Myocyte (in vitro differentiated cells): ENCODE measurements at places on chromosomes 11 and 22.

DNA sequence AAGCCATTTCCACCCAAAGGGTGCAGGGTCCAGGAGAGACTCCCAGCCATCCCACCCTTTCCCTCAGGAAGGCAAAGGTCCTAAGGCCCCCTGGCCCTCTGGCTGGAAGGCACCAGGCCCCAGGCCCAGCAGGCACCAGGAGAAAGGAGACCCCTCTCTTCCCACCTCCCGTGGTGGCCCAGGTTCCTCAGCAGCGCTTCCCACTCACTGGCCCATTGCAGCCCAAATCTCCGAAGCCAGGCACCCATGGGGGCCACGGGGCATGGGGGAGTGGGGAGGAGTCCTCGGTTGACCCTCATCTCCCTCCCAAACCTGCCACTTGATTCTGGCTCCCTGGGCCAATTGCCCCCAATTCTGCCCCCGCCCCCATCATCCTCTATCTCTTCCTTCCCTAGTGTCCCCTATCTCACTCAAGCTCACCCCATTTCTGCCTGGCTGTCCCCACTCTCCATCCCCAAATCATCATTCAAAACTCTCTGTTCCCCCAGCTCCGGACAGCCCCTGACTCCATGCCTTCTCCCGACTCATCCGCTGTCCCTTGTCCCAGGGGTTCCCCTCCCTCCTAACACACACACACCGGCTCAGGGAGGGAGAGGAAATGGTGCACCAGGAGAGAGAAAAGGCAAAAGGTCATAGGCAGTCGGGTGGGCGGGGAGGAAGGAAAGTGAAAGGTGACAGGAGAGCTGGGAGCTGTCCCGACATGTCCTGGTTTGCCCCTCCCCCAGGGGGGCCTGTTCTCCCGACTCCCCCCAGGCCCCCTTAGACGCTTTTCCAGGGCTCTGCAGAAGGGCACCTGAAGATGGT, 1.2 kb downstream of the LIF start:
- DNase-seq: no peak

- DNase-seq: no peak
Observed at GRCh38 chr22:44881624-44882023, 128.2 kb downstream of the PHF21B start.

DNA sequence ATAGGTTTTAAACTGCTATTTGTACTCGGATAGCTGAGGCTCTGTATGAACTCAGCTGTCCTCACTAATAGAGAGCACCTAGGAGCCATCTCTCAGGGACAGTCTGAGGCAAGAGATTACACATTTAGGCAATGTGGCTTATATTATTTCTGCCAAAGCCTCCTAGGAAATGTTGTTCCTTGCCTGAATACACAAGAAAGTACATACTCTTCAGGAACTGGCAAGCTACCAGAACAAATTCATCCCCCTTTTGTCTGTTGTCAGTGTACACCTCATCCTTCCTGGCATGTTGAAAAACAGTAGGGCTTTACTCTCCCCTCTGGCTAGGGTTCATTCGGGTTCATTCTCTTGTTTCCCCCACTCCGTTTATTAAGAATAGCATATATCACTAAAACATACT, 615.9 kb upstream of the FAT3 start:
- DNase-seq: no peak

GRCh38 chr11:114308689-114309089, 12.5 kb downstream of the NNMT start:
- no peak for DNase-seq

GRCh38 chr11:120666121-120666639, 154.6 kb downstream of the GRIK4 start:
- no peak for DNase-seq

DNA sequence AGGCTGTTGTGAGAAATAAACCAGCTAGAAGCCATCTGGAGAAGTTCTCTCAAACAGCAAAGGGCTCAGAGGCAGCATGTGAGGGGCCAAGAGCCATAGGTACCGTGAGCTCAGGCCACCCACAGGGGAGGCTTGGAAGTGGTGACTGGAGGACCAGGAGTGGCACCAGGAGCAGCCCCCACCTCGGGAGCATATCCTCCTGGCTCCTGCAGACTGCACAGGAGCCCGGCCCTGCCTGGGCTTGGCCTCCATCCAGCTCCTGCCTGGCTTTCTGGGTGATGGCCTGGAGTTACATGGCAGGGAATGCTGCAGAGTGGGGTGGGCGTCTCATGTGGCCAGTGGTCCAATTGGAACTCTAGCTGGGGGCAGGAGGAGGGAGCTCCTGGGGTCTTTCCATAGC, 4.2 kb upstream of the MPPED1 start:
- DNase-seq: no peak

DNA sequence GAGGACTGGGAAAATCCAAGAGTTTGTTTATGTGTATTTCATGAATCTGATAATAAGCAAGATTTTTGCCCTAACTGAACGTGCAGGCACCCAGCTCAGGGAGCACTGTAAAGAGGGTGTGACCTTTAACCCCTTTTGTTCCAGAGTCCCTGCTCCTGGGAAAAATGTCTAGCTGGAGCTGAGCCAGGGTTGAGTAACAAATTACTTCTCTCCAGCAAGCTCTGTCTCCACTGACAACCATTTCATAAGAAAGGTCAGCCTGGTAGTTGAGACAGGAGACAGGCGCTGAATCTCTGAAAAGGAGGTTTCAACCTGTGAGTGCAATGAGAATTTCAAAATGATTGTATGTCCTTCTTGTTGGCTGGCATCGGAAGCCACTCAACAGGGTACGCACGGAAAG, 156.4 kb upstream of the NARS2 start:
- DNase-seq: no peak

GRCh38 chr22:27772081-27772983, 29.2 kb downstream of the MN1 start:
- no peak for DNase-seq

GRCh38 chr22:20116376-20116950, 559 bp downstream of the RANBP1 start:
- no peak for DNase-seq

- DNase-seq: no peak
Observed at GRCh38 chr11:120057595-120058581, 80.0 kb downstream of the TRIM29 start.

DNA sequence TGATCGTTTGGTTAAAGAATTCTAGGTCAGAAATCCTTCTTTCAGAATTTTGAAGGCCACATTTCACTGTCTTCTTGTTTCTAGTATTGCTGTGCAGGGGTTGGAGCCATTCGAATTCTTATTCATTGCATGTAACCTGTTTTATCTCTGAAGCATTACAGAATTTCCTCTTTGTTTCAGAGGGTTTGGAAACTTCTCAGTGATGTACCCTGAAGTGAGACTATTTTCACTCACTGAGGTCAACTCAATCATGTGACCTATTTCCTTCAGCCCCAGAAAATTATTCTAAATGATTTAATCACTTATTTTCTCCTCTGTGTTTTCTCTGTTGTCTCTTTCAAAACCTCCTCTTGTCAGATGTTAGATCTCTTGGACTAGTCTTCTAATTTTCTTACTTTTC, 147.8 kb downstream of the ENTHD1 start:
- no peak for DNase-seq

GRCh38 chr11:1390569-1391164, 933 bp downstream of the BRSK2 start:
- no peak for DNase-seq

DNA sequence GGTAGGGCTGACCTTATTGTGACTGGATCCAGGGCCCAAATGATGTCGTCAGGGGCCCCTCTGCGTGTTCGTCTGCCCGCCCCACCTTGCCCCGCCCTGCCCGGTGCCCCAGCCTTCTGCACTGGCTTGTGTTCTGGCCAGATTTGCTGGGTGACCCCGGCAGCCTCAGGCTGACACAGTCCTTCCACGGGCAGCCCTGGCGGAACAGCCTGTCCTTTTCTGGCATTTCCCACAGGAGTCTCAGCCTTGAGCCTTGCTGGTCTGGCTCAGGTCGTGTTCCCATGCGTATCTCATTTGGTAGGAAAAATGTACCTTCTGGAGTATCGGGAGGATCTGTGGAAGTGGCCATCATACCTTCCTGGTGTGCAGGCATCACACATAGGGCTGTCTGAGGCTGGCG, 31.0 kb downstream of the IGHMBP2 start:
- DNase-seq: no peak

DNA sequence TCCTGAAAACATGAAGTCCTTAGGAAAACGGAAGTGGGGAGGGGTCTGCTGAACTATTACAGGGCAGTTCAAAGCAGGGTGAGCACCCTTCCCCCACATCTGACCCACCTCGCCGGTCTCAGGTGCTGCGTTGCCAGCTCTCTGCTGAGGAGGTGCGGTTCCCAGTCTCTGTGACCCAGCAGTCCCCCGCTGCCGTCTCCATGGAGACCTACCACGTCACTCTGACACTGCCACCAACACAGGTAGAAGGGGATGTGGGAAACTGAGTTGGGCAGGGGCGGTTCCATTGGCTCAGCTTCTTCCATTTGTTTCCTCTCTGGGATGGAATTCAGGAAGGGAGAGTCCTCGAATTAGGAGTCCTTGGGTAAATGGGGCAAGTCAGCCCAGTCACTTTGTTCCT, 3.3 kb downstream of the C2CD2L start:
- no peak for DNase-seq

DNA sequence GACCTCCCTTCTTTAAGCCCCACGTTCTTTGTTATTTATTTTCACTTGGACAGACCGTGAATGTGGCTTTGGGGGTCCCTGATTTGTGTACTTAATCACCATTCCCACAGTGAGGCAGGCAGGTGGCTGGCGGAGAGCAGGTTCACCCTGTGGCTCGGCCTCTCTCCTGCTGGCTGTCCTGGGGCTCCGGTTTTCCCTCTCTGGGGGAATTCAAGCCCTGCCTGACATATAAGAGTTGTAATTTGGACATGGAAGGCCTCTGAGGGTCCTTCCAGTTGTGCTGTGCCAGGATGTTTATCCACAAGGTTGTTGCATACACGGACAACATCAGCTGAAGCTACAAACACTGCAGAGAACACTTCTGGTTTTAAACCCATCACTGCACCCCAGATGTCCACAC, 824.5 kb downstream of the TBC1D22A start:
- no peak for DNase-seq

DNA sequence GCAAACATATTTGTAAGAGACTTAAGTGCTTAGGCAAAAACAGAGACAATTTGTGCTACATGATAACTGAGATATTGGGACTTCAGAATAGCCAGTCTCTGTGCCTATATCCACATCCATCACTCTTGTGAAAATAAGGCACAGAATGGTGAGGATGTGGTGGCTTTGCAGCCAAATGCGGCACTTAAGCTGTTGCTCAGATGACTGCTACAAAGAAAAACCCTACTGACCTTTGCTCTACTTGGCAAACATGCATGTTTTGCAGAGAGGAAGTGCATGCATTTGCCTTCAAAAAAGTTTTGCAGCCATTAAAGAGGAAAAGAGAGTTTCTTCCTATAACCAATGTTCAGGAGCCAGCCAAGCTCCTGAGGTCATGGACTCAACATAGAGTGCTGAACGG, 675.0 kb upstream of the KIRREL3 start:
- DNase-seq: peak; percentile 9

- no peak for DNase-seq
Observed at GRCh38 chr11:11586465-11586864, 35.3 kb downstream of the GALNT18 start.

GRCh38 chr11:132623511-132623910, 908.8 kb downstream of the OPCML start:
- peak; percentile 11 for DNase-seq

- DNase-seq: no peak
Observed at GRCh38 chr22:23065495-23066122, 4.7 kb upstream of the GNAZ start.

DNA sequence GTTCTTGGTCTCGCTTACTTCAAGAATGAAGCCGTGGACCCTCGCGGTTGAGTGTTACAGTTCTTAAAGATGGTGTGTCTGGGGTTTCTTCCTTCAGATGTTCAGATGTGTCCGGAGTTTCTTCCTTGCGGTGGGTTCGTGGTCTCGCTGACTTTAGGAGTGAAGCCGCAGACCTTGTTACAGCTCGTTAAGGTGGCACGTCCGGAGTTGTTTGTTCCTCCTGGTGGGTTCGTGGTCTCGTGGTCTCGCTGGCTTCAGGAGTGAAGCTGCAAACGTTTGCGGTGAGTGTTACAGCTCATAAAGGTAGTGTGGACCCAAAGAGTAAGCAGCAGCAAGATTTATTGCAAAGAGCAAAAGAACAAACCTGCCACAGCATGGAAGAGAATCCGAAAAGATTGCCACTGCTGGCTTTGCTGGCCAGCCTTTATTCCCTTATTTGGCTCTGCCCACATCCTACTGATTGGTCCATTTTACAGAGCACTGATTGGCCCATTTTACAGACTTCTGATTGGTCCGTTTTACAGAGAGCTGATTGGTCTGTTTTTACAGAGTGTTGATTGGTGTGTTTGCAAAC, 27.1 kb upstream of the NXPE2 start:
- no peak for DNase-seq

DNA sequence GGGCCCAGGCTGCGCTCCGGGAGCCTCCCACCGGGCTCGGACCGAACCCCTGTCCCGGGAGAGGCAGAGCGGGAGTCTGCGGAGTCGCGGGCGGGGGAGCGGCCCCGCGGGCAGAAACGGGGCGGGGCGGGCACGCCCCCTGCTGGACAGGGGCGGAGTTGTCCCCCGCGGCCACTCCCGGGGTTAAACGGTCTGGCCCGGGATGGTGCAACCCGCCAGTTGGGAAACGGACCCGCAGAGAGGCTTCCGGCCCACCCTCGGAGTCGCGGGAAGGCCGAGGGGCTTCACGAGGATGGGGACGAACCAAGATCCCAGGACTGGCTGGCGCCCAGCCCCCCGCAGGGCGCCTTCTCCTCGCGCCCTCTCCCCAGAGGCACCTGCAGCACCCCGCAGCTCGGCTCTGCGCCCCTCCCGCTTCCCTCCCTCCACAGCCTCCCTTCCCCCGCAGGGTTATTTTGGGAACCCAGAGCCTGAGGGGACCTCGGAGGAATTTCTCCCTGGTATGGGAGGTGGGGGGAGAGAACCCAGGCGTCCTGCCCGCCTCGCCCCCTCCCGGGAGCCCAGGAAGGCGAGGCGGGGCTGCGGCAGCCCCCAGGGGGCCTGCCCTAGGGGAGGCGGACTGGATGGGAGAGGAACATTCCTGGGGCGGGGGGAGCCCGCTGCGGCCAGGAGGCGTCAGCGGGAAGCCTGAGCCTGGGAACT, 902 bp downstream of the RASGRP2 start:
- DNase-seq: peak; percentile 49

DNA sequence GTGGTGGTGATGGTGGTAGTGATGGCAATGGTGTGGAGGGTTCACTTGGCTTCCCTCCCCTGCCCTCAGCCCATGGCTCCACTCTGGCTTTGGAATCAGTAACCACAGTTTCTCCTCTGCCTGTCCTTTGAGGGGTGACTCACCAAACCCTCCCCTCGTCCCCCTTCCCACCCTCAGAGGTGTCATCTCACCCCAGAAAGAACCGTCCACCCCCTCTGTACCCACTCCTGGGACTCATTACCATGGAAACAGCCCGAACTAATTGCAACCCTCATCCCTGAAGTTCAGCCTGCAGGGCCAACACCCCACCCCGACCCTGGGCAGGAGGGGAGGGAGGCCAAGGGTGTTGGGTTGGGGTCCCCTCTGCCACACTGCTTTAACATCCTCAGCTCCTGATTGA, 26.6 kb downstream of the PHLDB1 start:
- DNase-seq: no peak

DNA sequence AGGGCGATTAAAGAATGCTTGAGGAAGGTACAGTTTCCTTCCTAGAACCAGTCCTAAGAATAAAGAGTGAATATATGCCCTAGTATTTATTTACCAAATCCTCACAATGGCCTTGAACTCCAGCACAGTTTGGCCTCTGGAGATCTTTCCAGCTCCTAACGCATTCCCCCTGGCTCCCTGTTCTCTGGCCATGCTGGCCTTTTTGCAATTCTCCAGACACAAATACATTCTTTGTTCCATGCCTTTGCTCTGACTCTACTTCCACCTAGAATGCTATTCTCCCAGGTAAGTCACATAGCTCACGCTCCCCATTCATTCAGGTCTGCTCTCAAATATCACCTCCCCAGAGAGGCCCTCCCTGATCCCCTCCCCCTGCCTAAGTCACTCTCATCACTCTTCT, 3.7 kb upstream of the DGKZ start:
- no peak for DNase-seq
